Fibroblast of skin of scalp (primary cell): ENCODE measurements at places on chromosomes 3 and 15.

DNA sequence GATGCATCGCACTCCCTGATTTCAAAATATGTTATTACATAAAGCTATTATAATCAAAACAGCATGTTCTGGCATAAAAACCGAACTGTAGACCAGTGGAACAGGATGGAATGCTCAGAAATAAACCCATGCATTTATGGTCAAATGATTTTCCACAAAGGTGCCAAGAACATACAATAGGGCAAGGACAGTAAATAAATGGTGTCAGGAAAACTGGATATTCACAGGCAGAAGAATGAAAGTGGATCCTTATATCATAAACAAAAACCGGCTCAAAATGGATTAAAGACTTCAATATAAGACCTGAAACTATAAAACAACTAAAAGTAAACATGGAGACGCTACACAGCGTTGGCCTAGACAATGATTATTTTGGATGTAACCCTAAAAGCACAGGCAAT, 22.6 kb downstream of the USP50 start:
- DNase-seq, result peak; percentile 14

GRCh38 chr3:41073190-41073589, 126.1 kb upstream of the CTNNB1 start:
- no peak for DNase-seq

DNA sequence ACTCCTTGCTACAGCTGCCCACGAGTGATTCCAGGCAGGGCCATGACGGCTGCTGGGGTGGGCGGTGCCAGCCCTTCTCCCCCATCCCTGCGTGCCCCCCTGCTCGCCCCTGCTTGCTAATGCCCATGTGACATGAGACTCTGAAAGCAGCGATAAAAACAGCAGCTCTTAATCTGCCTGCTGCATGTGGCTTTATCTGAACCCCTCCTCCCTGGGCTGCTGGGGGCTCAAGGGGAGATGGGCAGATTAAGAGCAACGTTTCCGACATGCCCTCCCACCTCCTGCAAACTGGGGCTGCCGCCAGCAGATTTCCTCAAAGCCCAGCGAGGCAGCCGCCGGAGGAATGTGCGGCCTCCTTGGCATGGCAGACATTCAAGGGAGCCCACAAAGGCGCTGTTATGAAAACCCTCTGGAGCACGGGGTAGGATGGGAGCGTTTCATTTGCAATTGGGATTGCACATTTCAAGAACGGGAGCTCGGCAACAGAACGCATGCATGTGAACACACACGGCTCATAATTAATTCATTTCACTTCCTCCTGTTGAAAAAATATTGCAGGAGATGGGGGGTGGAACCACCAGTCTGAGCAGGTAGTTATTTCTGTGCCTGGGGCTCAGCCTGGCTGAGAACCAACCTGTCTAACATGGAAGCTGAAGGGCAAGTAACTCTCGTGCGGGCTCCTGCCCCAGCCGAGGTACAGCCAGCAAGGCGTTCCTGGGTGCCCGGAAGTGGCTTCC, 504.2 kb upstream of the PROK2 start:
- DNase-seq, result peak; percentile 90

DNA sequence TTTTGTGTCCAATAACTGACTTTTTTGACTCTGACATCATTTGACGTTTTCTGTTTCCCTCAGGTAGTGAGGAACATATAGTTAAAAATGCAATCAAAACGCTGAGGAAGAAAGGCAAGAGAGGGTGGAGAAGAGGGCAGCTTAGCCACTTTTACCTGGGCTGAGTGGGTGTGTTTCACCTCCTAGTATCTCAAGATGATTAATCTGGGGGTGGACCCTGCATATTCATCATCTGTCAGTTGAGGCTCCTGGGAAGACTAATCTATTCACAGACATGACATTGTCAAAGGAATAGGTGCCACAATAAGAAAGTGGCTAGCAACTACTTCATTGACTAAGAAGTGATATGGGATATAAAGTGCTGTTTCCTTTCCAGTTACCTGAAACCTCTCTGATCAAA, 331.5 kb upstream of the RARB start:
- no peak for DNase-seq

DNA sequence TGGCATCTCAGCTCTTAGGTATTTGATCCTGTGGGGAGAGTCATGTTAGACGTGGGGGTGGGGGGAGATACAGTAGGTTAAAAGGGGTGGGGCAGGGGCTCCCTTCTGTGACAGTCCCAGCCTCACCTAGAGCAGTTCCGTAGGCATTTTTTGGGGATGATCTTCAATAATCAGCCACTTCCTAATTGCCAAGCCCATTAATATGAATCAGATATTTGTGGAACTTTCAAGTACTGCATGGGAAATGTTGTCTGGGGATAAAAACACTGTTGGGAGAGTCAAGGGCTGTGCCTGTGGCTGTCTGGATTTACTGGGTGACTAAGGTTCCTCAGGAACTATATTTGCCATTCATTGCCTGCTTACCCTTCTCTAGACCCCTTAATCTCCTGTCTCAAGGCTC, 9.5 kb downstream of the C3orf52 start:
- DNase-seq, result no peak

GRCh38 chr3:155495387-155495786, 201.9 kb upstream of the STRIT1 start:
- peak; percentile 22 for DNase-seq

GRCh38 chr3:20182206-20182605, 3.8 kb downstream of the SGO1 start:
- no peak for DNase-seq

DNA sequence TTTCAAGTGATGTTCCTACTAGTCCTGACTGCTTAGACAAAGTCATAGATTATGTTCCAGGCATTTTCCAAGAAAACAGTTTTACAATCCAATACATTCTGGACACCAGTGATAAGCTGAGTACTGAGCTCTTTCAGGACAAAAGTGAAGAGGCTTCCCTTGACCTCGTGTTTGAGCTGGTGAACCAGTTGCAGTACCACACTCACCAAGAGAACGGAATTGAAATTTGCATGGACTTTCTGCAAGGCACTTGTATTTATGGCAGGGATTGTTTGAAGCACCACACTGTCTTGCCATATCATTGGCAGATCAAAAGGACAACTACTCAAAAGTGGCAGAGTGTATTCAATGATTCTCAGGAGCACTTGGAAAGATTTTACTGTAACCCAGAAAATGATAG, 3.8 kb downstream of the TIPARP start:
- no peak for DNase-seq

GRCh38 chr15:35548435-35548834, 2.5 kb upstream of the DPH6 start:
- DNase-seq, result peak; percentile 14

DNA sequence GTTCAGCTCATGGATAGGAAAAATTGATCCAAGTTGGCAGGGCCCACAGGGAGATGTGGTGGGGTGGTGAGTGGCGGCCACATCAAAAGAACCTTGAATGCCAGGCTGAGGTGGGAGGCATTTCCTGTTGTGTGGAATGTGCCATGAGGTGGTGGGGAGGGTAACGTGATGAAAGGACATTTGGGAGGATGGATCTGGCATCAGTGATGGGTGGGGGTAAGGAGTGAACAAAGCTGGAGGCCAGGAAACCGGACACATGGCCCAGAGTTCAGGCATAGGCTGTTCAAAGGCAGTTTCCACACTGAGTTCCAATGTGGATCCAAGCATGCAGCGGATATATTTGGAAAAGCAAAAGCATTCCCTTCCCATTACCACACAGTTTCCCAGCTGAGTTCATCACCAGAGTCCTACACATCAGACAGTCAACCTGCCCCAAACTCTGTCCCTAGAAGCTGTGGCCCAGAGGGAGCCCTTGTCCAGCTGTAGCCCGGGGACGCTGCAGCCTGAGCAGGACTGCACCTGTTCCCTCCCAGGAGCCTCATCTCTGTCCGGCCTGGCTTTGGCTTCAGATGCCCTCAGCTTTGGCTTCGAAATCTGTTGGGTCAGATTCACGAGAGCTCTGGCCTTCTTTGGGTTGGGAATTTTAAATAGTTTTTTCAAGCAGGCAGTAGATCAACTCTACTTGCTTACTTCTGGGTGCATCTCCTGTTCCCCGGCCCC, 37.8 kb upstream of the GOLGA6B start:
- DNase-seq, result no peak

GRCh38 chr3:13886593-13887129, 6.8 kb upstream of the WNT7A start:
- DNase-seq, result no peak

GRCh38 chr15:67174446-67174845, 80.0 kb downstream of the AAGAB start:
- DNase-seq, result no peak

- no peak for DNase-seq
These were observed 8.7 kb upstream of the GPD1L start for GRCh38 chr3:32097768-32098167.

DNA sequence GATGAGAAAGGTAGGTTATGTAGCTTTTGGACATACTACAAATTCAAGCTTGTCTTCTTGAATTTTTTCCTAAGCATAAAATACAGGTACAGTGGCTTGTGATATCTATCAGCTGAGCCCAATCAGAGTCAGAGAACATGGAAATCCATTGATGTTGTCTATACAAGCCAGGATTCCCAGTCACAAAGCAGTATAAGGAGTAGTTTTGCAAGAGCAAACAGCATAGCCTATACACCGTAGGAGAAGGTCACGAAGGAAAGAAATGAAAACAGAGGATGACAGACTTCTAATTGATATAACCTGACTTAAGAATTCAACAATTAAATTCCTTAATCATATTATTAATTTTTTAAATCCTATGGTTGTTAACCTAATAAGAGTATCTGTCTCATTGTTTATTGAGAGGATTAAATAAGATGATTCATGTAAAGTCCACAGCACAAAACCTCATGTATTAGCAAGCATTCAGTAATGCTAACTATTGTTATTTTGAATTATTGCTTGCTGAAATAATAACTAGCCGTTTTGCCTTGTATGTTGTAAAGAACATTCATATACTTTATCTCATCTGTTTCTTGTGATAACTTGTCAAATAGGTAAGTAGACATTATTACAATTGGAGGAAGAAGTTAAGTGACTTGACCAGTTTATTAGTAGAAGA, 276.6 kb upstream of the ZPLD1 start:
- DNase-seq, result peak; percentile 15
